Occipital lobe (tissue), 3 donors: ENCODE measurements at places on chromosomes 5 and 9.

DNA sequence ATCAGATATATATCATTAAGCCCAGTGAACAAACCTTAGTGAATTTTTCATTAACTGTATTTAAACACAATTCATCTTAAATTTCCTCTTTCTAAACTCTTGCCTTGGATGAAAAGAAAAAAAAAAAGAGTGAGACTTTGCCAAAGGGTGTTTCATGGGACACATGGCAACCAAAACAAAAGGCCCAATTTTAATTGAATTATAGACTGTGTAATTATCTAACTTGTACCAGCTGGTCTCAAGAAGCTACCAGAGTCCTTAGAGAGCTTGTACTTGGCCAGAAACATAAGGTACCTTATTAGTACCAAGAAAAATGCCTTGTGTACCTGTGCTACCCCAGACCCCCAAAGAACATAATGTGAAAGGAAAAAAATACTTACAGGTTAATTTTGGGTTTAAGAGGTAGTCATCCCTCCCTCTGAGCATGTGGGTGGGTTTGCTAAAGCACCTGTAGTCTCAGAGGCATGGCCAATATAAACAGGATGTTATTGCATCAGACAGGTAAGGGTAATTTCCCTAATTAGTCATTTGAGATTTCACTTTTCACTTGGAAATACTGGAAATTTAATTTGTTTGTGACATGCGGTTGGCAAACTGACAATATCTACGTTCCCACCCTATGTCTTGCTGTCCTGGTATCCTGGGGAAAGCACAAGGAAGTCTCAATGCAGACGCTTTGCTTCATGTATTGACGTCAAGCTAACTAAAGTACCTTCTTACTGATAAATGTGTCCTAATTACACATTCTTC lies 90.1 kb downstream of the SNCAIP start:
- DNase-seq, result no peak

DNA sequence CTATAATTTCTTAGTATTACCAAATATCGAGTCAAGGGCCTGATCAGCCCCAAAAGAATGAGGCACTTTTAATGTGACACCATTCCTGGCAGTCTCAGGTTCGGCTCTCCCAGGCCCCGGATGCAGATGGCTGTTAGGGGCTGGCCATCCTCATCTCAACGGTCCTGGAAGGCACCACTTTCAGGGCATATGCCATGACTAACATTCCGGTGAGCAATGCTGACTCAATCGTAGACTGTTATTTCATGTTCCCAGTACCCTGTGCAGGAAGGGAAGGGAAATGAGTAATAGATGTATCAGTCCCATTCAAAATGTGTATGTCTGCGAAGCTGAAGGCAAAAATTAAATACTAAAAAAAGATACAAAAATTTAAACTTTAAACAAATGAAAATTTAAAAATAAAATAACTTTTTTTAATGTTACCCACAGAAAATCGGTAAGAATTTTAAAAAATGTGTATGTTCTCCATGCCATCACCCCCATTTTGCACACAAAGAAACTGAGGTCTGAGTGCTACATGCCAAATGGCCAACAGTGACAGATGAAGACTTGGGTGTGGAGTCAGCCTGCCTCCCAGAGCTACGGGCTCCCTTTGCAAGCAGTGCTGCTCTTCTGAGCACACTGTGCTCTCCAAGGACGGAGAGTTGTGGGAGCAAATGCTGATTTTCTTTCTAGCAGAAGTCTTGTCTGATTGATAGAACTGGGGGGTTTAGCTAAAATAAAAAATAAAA lies 79.0 kb downstream of the GLDC start:
- peak; percentile 44 for DNase-seq

- DNase-seq, result no peak
Observed at GRCh38 chr5:181047921-181048320, 7.9 kb downstream of the BTNL9 start.

DNA sequence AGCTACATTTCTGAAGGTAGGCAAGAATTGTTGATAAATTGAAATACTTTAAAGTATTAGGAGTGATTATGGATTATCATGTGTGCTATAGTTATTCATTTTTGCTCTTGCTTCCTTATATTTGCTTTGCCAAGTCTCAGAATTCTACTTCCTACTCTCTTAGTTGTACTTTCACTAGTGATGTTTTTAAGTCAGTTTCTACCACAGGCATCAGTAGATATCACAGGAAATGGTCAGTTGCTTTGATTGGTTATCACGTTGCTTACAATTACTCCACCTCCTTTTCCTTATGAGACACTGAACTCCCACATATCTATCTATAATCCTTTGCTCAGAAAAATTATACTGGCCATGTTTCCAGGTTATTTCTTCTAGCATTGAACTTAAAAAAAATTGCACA lies 472.8 kb downstream of the DMRTA1 start:
- no peak for DNase-seq

GRCh38 chr5:173745123-173745522 lies 128.7 kb upstream of the BOD1 start:
- no peak for DNase-seq

- DNase-seq, result no peak
Observed at GRCh38 chr5:150122158-150122510, 33.5 kb downstream of the PDGFRB start.

GRCh38 chr9:93116072-93116961 lies 17.7 kb downstream of the NINJ1 start:
- DNase-seq, result no peak

DNA sequence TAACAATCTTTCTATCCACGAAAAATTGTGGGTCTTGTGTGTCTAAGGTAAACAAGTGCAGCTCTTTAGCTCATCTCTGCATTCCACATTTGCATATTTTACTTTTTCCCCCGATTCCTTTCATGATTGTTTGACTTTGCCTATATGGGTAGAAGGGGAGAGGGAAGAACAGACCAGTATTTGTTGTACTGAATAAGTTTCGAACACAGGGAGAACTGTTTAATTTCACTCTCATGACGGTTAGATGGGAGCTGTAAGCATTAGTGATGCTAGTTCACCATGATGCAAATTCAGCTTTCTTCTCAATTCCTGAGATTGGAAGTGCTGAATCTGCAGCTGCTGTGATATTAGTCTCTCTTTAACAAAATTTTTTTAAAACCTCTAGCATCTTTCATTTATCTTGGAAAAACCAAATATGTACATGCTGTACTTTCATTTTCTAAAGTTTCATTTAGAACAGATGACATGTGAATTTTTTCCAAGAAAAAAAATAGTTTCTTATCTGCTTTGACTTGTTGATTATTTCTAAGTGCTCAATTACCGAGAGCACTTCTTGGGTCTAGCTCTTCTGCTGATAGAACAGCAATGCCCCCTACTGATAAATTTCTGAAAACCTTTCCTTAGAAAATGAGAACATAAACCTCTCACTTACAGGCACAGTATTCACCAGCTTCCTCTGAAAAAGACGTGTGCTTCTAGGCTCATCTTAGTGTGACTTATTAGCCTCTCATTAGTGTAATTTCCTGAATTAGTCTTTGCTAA lies 149.5 kb downstream of the BAAT start:
- no peak for DNase-seq

DNA sequence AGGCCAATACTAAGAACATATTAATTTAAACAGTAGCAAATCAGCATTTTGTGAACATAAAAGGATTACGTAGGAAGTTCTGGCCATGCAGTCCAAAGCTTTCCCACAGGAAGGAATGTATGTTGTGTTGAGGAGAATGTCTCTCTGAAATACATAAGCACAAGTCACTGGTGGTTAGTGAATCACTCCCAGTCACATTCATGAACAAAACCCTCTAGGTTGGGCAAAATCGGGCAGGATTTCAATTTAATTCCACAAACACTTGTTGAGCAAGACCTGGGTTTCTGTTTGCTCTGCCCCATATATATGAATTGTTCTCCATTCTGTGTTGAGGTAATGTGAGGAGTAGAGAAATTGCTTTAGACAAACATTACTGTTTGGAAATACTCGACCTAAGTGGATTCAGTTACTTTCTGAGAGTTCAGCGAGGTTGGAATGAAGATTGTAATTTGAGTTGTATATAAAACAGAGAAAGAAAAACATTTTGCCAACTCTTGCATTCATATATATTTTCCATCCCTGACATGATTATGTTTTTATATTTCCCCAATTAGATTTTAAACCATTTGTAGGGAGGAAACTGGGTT lies 127.6 kb upstream of the RPS23 start:
- DNase-seq, result no peak

GRCh38 chr5:151696470-151697061 lies 9.9 kb upstream of the SPARC start:
- no peak for DNase-seq

- no peak for DNase-seq
Observed at GRCh38 chr9:131707050-131707449, 32.8 kb downstream of the RAPGEF1 start.

GRCh38 chr9:111413996-111414395 lies 70.2 kb downstream of the ECPAS start:
- DNase-seq, result no peak

DNA sequence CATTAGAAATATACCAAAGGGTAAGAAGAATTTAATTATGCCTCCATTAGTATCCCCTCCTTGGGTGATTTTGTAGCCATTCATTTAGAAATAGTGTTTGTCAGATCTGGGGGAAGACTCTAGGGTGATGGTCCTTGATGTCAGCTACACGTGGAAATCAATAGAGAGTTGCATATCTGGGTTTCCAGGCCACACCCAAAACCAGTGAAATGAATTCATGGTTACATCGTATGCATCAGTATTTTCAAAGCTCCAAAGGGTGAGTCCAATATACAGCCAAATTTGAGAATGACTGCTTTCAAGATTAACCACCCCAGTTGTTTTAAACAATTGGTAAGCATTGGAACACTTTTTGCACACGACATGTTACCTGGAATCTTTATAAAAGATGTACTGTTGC lies 173.4 kb upstream of the SGCD start:
- DNase-seq, result no peak

DNA sequence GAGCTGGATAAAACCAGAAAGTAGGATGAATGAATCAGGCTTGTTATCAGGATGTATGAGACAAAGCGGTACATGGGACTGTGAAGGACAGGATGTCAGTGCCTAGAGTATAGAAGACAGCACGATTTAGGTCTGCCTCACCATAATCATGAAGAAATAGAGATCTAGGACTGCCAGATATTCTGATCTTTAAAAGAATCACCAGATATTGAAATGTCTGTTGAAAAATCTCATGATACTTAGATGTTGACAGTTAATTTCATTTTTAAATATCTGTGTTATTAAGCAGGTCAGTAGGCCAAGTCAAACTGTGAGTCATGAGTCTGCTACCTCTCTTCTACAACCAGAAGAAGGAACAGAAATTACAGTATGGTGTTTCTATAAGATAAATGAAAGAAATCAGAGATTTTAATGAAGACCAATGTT lies 65.0 kb downstream of the ST8SIA4 start:
- DNase-seq, result no peak

- no peak for DNase-seq
Observed at GRCh38 chr9:8762479-8763085, 963.0 kb upstream of the DMAC1 start.

GRCh38 chr5:106185661-106186081 lies 1485.1 kb downstream of the EFNA5 start:
- DNase-seq, result no peak

DNA sequence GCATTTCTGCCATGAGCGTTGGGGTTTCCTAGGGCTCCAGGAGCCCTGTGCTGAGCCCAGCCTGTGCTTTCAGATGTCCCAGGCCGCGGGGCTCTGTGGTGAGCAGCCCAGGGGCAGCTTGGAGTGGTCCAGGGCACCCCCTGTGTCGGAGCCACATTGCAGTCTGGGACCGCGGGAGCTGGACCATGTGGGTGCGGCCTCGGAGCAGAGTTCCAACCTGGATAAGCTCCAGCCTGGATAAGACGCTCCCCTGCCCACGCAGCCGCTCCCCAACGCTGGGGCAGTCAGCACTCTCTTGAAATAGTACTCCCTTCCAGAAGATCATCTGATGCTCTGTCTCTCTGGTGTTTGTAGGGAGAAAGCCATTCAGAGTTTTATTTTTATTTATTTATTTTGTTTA lies 111.1 kb downstream of the WNK2 start:
- peak; percentile 39 for DNase-seq

DNA sequence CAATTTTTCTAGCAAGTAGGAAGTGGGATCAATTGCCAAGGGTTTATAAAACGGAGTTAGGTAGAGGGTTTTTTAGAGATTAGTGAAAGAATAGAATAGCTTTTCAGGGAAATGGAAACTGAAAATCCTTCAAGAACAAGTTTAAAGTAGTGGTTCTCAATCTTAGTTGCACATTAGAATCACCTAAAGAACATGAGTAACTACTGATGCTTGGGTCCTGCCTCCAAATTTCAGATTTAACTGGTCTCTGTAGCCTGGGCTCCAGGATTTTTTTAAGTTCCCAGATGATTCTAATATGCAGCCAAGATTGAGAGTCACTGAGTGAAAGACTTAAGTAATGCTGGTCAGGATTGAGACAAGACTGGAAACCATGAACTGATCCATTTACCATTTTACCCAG lies 20.5 kb downstream of the ELOVL7 start:
- no peak for DNase-seq

DNA sequence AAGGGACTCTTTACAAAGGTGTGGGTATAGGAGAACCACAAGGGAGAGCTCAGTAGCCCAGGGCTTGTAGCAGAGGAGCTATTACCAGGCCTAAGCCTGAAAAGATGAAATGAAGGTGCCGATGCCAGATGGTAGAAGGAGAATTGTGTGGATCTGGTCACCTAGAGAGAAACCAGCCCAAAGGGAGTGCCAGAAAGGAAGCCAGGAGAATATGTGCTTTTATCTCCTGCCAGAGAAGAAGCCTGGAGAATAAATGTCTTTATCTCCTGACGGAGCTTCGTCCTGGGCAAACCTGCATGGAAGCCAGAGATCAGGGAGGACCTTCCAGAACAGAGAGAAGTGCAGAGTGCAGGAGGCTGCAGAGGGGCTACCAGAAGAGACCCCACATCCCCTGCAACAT lies 142.6 kb downstream of the MED10 start:
- no peak for DNase-seq

DNA sequence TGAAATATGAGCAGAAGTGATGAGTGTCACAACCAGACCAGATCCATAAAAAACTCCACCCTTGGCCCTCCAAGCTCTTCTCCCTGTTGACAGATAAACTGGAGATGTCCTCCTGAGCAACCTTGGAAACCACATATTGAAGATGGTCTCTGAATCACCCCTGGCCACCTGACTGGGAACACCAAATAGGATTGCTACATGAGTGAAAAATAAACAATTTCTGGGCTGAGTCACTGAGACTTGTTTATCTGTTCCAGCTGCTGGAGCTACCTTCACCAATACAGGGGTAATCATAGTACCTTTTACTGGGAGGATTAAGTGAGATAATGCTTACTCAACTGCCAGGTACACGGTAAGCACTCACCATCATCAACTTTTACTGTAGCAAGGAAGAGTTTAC lies 53.3 kb downstream of the PCA3 start:
- no peak for DNase-seq

- DNase-seq, result no peak
Observed at GRCh38 chr9:32783168-32783891, at the start of gene TMEM215. Gene TMEM215 (plus strand): TSS chr9:32783540. CDS start chr9:32784184, 644 bp downstream.
